ENCODE measurements at places on chromosomes 6 and 20.

GRCh38 chr20:47061549-47061948 is 166.9 kb downstream of the EYA2 start:
- DNase-seq = no peak

DNA sequence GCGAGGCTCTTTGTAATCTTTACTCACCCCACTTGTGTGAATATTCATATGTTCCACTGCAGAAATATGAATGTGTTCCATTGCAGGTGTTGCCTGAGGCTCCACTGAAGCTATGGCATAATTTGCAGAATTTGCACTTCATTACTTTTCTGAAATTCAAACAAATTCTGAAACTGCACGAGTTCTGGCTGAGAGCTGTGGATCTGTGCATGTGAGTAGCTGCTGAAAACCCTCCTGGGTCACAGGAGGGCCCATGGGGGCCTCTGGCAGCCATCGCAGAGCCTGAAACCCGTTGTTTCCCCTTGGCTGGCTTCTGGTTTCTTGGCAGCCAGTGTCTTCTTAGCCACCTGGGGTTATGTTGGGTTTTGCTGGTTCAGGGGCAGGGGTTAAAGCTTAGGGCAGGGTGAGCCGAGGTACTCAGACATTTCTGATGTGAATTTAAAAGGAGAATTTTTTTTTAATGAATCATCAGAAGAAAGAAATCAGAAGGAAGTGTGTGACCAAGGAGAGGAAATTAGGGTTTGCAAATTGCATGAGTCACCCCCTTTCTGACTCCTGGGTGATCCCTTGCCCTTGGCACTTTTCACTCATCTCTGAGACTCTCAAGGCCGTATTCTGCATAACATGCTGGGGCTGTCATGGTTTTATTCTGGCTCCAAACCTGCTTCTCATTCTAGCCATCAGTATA is 40.6 kb downstream of the TOX2 start:
- DNase-seq = peak; percentile 99

GRCh38 chr6:154805288-154805911 is 72.2 kb downstream of the SCAF8 start:
- peak; percentile 13 for DNase-seq

GRCh38 chr6:18406955-18407749 is 20.0 kb downstream of the RNF144B start:
- DNase-seq = peak; percentile 72

GRCh38 chr6:118770112-118770788 is 118.9 kb upstream of the CEP85L start:
- DNase-seq = no peak

DNA sequence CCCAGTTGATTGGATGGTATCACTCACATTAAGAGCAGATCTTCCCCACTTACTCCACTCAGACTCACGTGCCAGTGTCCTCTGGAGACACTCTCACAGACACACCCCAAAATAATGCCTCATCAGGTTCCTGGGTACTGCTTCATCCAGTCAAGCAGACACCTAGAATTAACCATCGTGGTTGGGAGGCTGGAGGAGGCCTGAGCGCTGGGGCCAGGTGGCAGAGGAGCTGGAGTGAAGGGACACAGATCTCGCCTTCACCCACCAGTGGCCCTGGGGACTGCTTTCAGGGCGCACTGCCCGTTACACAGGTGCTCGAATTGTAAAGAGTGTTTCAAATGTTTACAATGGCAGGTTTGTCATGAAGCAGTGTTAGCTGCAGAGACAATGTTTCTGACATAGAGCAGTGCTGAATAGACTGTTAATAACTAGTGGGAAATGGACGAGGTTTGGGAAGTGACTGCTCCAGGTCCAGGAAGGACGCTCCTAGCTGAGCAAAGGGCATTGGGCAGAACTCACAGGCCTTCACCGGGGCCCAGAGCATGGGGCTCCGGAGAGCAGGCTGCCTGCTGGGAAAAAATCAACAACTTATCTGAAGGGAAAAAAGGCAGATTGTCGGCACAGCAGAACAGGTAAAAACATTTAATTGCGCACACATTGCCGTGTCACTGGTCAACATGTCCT is 38.4 kb downstream of the TMEM242 start:
- DNase-seq = no peak
